ENCODE measurements at places on chromosomes 12 and 14.

DNA sequence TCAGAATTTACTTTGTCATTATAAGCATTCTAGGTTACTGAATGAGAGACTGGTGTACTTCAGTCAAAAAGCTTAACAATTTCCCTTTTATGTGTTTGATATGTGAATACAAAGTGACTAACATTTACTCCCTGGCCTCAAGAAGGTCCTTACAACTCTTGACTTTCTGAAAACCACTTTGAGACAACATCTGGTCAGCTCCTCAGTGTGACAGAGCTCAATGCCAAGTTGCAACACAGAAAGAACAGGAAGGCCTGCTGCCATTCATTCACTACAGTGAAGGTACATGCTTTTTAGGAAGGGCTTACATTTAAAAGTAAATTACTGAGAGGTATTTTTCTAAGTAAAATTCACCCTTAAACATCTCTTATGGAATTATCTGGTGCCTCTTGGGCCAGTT is 2.3 kb upstream of the NAA30 start:
- DNase-seq: no peak

DNA sequence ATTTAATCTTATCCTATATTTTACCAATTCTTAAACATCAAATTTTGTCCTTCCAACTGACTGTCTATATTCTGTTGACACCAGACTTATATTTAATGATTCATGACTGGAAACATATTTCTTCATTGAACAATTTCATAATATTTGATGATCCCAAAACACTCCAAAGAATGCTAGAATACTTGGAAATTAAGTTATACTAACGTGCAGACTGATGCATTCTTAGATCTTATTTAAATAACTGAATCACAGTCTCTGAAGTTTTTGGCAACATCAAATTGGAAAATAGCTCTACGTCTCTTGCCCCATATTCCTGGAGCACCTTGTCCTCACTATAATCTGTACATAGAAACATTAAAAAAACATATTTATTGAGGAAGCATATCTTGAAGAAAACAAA is 127.4 kb downstream of the HMGA2 start:
- DNase-seq: no peak

- DNase-seq: no peak
Measured at GRCh38 chr12:57688931-57689330, 5.0 kb upstream of the OS9 start.

DNA sequence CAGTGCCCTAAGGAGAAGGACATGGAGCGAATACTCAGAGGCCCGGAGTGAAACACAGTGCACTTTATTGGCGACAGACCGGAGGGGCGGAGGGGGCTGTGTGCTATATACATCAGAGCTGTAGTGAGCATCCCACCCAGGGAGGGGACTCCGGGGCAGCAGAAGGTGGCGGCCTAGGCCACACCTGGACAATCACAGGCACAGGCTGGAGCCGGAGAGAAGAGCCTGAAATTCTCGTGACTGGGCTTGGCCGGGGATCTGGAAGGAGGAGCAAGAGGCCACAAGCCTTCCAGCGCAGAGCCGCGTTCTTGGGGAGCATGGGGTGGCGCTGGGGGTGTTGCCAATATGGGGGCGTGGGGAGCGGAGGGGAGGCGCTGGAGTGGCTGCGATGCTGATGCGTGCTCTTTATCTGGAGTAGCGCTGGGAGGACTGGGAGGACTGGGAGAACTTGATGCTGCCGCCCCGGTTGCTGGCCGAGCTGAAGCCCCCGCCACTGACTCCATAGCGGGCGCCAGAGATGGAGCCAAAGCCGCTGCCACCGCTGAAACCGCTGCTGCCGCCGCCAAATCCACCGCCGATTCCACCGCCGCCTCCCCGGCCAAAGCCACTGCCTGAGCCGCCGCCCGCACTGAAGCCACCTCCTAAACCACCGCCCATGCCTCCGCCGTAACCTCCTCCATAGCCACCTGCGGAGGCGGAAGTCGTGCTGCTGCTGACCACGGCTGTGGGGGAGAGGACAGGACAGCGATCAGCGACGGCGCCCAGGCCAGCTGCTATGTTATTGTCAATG is 6.1 kb downstream of the KRT3 start:
- no peak for DNase-seq

- no peak for DNase-seq
Measured at GRCh38 chr12:121649819-121650353, 19.6 kb downstream of the MORN3 start.

GRCh38 chr12:108637222-108637971 is 3.7 kb upstream of the SELPLG start:
- no peak for DNase-seq

GRCh38 chr14:70808416-70809224 is 693 bp downstream of the MAP3K9 start:
- DNase-seq: peak; percentile 37

DNA sequence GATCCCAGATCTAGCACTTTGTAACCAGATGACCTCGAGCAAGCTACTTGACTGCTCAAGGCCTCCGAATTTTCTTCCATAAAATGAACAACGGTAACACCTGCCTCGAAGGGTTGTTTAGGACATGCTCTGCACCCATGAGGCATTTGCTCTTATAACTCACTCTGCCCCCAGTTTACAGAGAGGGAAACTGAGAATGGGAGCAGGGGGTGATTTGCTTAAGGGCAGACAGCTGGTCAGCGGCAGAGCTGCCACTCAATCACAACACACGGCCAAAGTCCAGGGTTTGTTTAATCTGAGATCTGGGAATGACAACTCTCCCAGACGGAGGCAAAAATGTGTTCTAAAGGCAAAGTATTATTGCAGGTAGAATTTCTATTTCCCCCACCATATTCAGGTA is 156.3 kb downstream of the RIMBP2 start:
- DNase-seq: no peak

- no peak for DNase-seq
Measured at GRCh38 chr12:45623221-45623620, 106.3 kb upstream of the ARID2 start.

DNA sequence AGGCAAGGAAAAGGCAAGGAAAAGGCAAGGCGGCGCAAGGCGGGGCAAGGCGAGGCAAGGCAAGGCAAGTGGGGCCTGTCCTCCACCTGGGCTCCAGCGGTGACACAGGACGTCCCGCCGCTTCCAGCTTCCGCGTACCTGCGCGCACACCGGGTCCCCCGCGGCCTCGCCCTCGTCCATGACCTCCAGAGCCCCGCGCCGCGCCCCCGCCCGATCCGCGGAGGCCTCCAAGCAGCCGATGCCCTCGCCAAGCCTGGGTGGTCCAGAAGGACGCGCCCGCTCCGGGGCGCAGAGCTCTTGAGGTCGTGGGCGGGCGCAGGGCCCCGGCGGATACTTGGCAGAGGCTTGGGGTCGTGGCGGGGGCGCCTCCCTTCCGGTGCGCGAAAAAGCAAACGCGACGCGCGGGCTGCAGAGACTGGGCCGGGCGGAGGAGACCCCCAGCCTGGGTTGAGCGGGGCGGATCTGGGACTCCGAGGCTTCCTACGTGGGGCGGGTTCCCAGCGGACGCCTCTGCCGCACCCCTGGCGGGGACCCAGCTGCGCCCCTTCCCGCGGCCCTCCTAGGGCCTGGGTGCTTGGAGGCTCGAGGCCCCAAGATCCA is 60.8 kb upstream of the EIF5 start:
- DNase-seq: no peak

DNA sequence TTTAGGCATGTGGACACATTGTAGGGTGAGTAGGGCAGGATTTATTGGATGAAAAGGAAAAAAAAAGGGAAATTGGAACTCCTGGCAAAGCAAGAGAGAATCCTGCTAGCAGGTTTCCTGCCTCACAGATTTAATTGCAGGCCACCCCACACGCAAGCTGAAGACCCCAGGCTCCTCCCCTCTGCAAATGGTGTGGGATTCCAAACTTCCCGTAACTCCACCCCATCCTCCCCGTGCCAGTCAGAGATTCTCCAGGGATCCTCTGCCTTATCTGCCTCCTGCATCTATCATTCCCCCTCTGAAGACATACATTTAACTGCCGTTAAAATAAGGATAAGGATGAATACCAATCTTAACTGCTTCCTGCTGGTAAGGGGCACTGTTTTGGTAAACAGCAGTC is 249.8 kb upstream of the GARIN2 start:
- no peak for DNase-seq
